ENCODE measurements at places on chromosomes 1 and 21.

GRCh38 chr1:151920149-151920548, 10.8 kb upstream of the THEM4 start:
- DNase-seq = no peak

- no peak for DNase-seq
Observed at GRCh38 chr1:100810360-100810759, 84.3 kb downstream of the EXTL2 start.

DNA sequence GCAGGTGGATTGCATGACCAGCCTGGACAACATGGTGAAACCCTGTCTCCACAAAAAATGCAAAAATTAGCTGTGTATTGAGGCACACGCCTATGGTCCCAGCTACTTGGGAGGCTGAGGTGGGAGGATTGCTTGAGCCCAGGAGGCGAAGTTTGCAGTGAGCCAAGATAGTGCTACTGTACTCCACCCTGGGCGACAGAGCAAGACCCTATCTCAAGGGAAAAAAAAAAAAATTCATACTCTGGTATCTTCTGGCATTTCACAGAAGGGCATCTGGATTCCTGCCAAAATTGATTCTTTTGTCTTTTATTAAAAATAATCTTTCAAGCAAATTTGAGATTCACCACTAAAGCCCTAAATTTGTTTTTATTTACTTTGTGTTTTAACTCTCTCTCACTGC, 19.2 kb downstream of the CLIC4 start:
- no peak for DNase-seq

DNA sequence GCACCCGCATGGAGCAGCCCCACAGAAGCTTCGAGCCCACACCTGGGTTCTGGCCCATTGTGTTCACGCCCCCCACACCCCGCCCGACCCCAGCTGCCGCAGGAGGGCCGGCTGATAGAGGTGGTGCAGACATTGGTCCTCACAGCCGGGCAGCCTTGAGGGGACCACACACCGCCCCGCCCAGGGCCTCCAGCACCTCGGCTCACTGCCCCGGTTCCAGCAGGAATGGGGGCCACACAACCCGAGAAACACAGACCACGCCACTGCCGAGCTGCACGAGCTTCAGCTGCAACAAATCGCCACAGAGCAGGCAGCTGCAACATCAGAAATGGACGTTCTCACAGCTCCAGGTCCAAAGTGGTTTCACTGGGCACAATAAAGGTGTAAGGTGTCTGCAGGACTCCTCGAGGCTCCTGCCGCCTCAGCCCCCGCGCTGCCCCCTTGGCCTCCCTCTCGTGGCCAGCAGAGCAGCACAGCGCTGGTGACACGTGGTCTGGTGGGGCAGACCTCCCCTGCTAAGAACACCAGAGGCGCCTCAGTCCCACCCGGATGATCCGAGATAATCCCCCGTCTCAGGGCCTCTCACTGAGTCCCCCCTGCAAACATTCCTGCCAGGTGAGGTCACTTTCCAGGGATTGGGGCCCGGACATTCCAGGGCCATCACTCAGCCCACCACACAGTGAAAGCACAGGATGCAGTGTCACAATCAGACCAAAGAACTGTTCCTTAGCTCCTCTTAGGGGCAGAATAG, 62.3 kb upstream of the ADARB1 start:
- DNase-seq = peak; percentile 80

GRCh38 chr1:238088560-238089290, 198.0 kb upstream of the ZP4 start:
- DNase-seq = no peak

GRCh38 chr1:171877701-171878100, 36.4 kb downstream of the DNM3 start:
- no peak for DNase-seq

GRCh38 chr1:71666609-71667008, 585.8 kb upstream of the ZRANB2 start:
- DNase-seq = no peak

GRCh38 chr21:15015622-15016471, 49.0 kb downstream of the NRIP1 start:
- DNase-seq = peak; percentile 92

GRCh38 chr1:59061876-59062275, 235.0 kb upstream of the FGGY start:
- DNase-seq = peak; percentile 89

DNA sequence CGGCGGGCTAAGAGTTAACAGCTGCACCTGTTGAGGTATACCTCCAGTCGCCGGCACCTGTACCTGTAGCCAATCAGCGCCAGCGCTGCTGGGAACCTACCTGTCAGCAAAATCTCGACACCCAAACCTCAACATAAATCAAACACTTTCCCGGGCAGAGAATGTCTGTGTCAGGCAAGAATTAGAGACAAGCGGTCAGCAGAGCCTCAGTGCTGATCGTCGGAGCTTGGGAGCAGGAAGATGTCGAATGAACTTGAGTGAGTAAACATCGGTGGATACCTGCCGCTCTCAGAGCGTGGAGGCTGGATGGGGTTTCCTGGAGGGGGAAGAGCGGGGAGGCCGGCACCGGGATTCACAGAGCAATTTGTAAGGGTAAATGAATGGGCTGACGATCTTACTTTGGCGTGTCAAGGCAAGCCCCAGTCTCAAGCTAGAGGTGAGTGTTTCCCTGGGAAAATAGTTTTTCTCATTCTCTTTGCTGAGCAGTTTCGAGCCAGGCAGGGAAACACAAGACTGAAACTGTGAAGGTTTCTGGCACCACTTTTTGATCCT, at the start of gene GRHL3:
Gene GRHL3 (plus strand): TSS at position 46 of the 552 bp plus-strand sequence. CDS start 195 bp downstream, at position 241.
- no peak for DNase-seq

DNA sequence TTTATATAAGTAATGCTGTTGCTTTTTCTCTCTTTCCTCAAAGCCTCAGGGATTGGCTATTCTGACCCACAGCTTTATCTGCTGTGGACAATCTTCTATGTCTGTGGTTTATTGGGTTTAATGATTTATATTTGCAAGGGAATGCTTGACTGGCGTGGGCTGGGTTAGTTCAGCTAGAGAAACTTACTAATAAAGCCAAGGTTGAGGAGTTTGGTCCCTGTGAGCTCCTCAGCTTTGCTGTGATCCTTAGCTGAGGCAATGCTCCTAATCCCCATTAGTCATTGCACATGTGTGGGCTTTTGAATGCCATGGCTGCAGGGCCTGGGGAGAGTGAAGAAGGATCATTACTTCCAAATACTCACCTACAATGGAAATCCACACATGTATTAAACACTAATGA, 179.3 kb downstream of the ZNF326 start:
- no peak for DNase-seq

GRCh38 chr1:37031429-37031828, 2.9 kb downstream of the GRIK3 start:
- DNase-seq = no peak

- no peak for DNase-seq
Observed at GRCh38 chr21:44726826-44727225, 15.5 kb upstream of the TSPEAR start.

DNA sequence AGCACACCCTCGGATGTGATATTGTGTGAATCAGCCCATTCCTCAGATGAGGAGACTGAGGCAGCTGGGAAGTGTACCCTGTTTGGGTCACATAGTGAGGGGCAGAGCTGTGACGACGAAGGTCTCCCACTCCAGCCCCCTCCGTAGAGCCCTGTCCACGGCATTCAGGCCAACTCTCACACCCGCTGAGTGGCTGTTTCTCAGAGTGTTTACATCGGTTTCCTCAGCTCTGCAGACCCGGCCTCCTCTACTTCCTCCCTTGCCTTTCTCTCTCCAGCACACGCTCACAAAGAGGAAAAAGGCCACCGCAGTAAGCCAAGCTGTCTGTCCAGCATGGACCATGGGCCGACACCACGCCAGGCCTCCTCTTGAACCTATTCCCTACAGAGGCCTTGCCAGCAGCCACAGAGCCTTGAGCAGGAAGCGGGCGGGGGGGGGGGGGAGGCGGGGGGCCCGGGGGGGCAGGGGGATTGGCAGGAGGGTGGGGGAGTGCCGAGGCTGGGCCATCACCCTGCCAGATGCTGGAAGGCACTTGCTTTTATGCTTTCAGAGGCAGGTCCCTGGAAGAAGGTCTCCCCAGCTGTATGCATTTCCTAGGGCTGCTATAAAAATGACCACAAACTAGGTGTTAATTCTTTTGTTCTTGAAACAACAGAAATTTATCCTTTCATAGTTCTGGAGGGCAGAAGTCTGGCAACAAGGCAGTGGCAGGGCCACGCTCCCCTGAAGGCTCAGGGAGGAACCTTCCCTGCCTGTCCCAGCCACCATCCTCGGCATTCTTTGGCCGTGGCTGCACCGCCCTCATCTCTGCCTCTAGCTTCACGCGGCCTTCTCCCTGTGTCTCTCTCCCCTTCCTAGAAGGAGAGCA, 178.4 kb downstream of the PSMG1 start:
- DNase-seq = no peak

DNA sequence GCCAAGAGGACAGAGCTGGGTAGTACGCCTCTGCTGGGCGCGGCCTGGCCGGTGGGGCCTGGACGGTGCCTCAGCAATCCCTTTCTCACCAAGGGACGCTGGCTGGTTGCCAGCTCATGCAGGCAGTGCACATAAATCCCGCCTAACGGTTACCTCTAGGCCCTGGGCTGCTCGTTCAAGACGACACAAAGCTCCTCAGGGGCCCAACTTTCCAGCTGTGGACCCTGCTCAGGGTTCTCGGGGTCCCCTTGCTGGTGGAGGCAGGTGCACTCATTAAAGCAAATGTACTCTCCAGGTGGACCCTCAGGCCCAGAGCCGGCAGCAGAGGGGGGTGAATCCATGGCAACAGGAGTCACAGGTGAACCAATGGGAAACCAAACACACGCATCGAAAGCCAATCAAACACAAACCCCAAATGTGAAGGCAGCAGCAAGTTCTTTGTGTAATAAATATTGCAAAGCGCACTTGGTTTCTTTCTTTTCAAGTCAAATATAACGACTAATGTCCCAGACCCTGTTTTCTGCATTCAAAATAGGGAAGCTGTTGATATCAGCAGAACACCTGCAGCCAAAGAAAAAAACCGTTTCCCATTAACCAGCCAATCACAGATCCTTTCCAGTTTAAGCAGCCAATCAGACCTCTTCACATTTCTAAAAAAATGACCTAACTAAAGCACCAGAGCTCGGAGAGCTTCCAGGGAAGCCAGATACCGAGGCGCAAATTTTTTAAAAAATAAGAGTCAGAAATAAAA, 26.1 kb upstream of the CLSTN1 start:
- no peak for DNase-seq

GRCh38 chr21:41942457-41942856, 11.4 kb downstream of the C2CD2 start:
- no peak for DNase-seq

DNA sequence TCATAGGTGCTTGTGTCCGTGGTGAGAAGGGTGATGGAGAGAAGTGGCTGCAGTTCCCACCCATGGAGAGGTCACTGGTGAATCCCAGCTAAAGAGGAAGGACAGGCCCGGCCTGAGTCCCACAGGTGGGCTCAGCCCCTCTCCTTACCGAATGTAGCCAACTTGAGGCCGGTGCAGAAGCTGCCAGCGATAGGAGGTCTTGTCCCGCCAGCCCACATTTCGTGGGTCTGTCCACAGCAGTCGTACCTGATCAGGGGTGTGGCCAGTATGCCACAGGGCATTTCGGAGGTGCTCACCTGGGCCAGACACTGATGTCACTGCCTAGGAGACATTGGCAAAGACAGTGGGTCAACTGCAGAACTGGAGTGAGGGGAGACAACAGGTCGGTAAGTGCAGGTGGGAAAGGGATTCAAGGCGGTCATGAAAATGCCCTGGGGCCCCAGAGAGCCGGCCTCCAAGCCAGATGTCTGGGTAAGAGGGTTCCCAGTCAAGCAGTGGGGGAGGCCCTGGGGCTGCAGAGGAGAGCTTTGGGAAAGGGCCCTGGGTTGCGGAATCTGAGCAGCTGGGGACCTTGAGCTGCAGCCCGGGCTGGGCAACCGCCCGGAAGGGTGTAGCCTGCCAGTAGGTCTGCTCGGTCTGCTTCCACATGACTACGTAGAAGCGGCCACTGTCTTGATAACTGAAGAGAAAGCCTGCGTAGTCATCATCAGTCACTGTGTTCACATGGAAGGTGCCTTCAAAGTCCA, 10.6 kb downstream of the THBS3 start:
- DNase-seq = no peak

GRCh38 chr1:174996476-174996875, 3.3 kb upstream of the CACYBP start:
- no peak for DNase-seq

DNA sequence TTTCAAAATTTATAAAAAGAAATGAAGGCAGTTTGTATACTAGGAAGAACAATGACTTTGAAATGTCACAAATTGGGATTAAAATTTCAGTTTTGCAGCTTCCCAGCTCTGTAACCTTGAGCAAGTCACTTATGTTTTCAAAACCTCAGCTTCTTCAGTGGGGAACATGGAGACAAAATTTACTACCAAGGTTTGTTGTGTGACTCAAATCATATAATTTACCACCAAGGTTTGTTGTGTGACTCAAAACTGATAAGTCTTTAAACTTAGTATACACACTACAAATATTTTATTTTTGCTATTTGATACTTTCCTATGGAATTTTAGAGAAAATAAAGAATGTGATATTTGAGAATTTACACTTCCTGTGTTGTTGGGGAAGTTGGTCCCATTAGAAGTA, 219.9 kb downstream of the KCTD3 start:
- no peak for DNase-seq

DNA sequence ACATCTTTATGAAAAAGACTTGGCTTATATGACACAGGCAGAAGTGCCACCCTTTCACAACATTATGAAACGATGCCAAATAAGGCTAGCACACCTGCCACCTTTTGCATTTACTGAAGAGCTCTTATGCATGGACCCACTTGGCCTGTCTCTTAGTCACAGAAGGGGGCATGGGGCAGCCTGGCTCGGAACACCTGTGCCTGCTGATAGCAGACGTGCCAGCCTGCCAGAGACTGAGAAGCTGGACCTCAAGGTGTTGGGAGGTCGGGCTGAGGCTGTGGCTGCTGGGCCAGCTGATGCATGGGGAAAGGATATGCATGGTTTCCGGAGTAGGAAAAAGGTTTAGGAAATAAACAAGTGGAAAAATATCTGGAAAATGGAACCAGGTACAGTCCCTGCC, 21.5 kb downstream of the RCAN1 start:
- DNase-seq = no peak

GRCh38 chr1:19738076-19738475, 61.6 kb downstream of the TMCO4 start:
- no peak for DNase-seq

GRCh38 chr1:93578433-93578830, 103.2 kb downstream of the BCAR3 start:
- no peak for DNase-seq

GRCh38 chr1:178397678-178398077, 99.1 kb downstream of the CLEC20A start:
- no peak for DNase-seq

GRCh38 chr1:85504417-85504816, 39.5 kb upstream of the DDAH1 start:
- DNase-seq = no peak

DNA sequence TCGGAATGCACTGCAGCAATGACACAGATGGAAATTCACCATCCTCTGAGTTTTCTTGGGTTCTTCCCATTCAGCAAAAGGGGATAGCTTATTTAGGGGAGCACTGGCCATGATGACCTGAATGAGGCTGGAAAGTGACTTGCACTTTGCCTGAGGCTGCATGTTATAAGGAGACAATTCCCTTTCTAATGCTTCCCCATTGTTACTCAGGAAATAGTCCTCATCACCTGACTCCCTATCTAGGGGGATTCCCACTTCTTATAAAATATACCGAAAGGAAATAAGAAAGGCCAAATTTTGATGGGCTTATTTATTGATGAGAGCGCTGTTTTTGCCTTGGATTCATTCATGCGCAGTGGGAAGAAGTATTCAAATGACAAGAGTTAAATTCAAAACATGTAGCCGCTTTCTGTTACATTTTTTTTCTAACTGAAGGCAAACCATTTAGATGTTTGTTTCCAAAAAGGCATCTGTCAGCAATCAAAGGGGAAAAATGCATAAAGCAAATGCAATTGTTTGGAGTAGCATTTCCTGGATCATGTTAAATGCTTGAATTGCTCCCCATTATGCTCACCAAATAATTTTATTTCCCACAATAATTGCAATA, 220.3 kb upstream of the NFIA start:
- no peak for DNase-seq

Data from GM04504 (cell line).